ENCODE measurements at places on chromosomes 12 and 14. TPM values are rescaled to one million over a fixed set of nuclear protein-coding genes. Genes with fewer than 3 reads are reported as not detected.
A peak's percentile ranks its signal among the peaks of the same experiment; 100 is the strongest.

DNA sequence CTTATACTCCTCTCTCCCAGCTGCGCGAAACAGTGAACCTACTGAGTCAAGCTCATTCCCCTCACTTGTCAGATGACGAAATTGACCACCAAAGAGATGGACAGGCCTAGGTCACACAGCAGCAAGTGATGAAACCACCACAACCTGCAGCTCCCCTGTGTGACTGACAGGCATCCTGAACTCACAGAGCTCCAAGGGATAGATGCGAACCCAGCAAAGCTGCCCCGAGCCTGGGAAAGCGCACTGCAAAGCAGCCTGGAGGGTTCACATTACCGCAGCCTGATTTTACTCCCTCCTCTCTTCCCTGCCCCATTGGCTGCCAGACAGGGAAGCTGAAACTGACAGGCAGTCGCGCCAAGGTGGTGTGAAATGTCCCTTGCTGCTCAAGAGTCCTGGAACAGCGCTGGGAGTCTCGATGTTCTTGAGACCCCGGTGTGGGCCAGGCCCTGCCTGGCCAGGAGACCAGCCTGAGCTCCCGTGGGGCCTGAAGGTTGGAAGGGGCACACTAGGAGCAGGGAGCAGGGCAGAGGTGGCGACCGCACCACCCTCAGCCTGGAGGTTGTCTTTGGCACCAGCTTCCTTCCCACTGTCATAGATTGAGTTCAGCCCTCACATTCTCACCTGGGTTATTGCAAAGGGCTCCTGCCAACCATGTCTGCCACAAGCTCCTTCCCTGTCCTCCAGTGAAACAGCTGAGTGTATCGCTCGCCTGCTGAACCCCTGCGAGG, 36.3 kb downstream of the SNRNP35 start:
- peak; percentile 16 for DNase-seq
- no peaks in the 10 kb centered on the region for H3K36me3 ChIP-seq
- no peaks in the 10 kb centered on the region for H3K27me3 ChIP-seq
- H3K4me3 ChIP-seq = no peak overlapping the region
- H3K4me1 ChIP-seq = no peaks in the 10 kb centered on the region
- peak overlapping the region; percentile 49 for H3K27ac ChIP-seq

GRCh38 chr12:109462868-109463692, 14.0 kb downstream of the KCTD10 start:
- H3K27ac ChIP-seq = no peak overlapping the region
- peaks cover 32% of the 10 kb centered on the region for H3K4me1 ChIP-seq
- no peaks in the 10 kb centered on the region for H3K36me3 ChIP-seq
- H3K4me3 ChIP-seq = no peak overlapping the region

DNA sequence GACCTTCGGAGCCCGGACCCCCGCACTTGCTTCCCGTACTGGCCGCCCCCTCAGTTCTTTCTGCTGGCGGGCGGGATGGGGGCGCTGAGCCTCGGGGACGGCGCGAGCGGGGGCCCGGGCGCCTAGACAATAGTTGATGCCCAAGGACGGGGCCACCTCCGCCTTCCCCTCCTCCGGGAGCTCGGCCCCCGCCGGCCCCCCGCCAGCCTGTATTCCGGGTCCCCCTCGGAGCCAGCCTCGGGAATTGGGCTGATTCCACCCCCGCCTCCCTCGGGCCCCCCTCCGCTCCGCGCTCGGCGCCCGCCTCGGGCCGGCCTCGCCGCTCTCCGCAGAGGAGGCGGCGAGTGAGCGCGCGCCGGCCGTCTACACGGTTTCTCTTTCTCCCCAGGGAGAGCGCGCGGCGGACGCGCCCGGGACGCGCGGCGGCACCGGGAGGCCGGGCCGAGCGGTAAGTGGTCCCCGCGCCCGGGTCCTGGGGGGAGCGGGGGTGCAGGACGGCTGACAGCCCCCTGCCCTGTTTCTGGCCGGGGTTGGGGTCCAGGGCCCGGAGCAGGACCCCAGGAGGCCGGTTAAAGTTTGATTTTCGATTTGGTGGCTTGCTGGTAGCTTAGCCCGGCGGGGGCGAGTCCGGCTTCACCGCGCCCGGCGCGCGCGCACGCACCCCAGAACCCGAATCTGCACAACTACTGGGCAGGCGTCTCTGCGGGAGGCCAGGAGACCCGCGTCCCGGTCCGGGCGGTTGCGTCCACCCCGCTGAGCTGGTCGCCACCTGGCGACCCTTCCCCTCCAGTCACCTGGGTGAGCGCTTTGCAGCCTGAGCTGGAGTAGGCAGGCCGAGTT, 413.7 kb downstream of the PCNX1 start:
- no peaks in the 10 kb centered on the region for H3K27me3 ChIP-seq
- H3K4me3 ChIP-seq = peak overlapping the region; percentile 95
- peak overlapping the region; percentile 85 for H3K27ac ChIP-seq
- H3K36me3 ChIP-seq = no peaks in the 10 kb centered on the region

DNA sequence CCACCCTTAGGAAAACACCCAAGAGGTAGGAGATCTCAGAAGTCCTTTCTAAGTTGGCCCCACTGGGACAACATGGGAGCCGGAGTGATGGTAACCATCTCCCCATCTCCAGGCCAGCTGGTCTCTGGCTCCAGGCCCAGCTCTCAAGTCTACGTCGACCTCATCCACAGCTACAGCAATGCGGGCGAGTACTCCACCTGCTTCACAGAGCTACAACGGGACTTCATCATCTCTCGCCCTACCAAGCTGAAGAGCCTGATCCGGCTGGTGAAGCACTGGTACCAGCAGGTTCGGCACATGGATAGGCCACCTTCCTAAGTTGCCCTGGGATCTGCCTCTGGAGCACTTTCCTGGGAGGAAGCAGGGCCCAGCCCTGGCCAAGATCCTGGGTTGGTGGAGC, 11.0 kb upstream of the OAS2 start:
- H3K27ac ChIP-seq = no peak overlapping the region
- DNase-seq = no peak
- no peaks in the 10 kb centered on the region for H3K36me3 ChIP-seq
- H3K27me3 ChIP-seq = no peaks in the 10 kb centered on the region

DNA sequence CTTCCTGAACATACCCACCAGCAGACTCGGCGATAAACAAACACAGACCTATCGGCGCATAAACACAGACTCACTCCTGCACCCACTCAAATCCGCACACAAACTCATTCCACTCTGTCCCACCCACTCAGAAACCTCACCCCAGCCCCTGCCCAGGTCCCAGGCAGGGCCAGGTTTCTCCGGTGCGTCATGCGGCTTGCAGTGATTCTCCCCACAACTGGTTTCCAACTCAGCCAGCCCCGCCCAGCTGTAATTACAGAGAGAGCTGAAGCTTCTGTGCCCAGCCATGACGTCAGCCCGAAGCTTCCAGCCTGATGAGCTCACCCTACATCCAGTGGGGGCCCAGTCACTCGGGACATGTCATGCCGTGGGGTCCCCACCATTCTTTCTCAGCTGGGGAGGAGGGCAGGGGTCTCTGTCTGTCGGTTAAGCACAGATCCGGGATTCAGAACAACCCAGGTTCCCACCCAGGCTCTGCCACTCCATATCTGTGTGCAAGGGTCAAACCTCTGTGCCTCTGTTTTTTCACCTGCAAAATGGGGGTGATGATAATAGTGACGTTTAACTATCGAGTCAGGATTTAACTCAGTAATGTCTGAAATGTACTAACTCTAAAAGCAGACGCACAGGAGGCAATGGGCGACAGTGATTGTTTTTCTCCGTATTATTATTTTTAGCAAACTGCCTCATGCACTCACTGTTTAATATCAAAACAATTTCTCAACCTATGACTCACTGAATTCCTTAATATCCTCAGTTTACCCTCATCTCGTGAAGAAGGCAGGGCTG, 2.3 kb upstream of the HSPB8 start:
- H3K4me1 ChIP-seq = peaks cover 21% of the 10 kb centered on the region
- H3K27me3 ChIP-seq = peaks cover 20% of the 10 kb centered on the region
- H3K27ac ChIP-seq = no peak overlapping the region
- no peak overlapping the region for H3K4me3 ChIP-seq
- peak; percentile 60 for DNase-seq

GRCh38 chr14:104107611-104108569, 22.4 kb downstream of the ASPG start:
- H3K4me3 ChIP-seq = no peak overlapping the region
- peaks cover 18% of the 10 kb centered on the region for H3K4me1 ChIP-seq
- DNase-seq = no peak
- no peaks in the 10 kb centered on the region for H3K36me3 ChIP-seq

DNA sequence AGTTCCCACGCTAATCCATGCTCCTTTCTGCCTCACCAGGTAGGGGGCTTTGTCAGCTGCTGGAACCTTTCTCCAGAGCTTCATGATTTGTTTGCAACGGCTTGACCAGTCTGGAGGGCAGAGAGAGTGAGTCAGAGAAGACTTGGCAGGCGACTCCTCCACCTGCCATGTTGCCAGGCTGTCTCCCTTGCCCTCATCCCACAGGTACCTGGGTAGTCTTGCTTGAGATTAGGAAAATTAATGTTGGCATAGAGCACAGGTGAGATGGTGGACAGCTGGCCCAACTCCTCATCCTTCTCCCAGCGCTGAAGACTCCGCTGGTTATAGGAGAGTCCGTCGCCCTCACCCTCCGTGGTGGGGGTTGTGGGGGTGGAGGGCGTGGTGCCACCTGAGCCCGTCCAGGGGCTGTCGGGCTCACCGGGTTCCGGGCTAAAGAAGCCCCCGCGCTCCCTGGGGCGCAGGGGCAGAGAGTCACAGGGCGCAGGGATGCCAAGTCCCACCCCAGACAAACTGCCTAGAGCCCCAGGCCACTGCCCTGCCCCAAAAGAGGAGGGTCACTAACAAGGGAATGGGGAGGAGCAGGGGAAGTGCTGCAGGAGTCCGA, 18.6 kb downstream of the KMT2D start:
- H3K36me3 ChIP-seq = no peaks in the 10 kb centered on the region
- no peak overlapping the region for H3K4me3 ChIP-seq
- no peaks in the 10 kb centered on the region for H3K4me1 ChIP-seq
- H3K27ac ChIP-seq = no peak overlapping the region
- no peaks in the 10 kb centered on the region for H3K27me3 ChIP-seq

DNA sequence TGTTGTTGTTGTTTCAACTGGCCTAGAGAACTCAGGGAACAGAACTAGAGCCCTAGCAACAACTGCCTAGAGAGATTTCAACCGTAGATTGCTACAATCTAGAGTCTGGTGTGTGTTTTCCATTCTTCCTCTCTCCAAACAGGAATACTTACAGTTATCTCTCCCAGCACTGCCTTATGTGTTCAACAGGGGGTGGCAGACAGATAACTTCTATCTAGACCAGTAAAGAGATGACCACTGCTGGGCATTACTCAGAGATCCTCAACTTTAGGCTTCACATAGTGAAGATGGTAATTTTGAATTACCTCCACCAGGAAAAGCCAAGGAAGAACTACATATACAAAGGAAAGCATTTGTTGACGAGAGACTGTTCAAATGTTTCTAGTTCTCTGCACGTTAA, 4.8 kb downstream of the TXNDC16 start:
- DNase-seq = no peak
- no peak overlapping the region for H3K27ac ChIP-seq
- H3K4me1 ChIP-seq = peaks cover 6% of the 10 kb centered on the region
- no peak overlapping the region for H3K4me3 ChIP-seq

GRIP1 gene
- 25.0 TPM for total RNA-seq

OR6C2 gene
- total RNA-seq = not detected

NTS gene
- total RNA-seq = not detected

CCDC38 gene
- 0.12 TPM for total RNA-seq
